CD4-positive, alpha-beta T cell treated with Interleukin-17A for 1 hour (primary cell): ENCODE measurements at places on chromosomes 2 and 18.

- DNase-seq, result no peak
Observed at GRCh38 chr2:46921676-46922448, 6.3 kb upstream of the MCFD2 start.

- no peak for DNase-seq
Observed at GRCh38 chr2:223647258-223647952, 45.2 kb upstream of the SCG2 start.

GRCh38 chr2:178477443-178478129 lies 814 bp downstream of the FKBP7 start:
- no peak for DNase-seq

GRCh38 chr2:10547663-10548376 lies 99.7 kb upstream of the ODC1 start:
- DNase-seq, result no peak

- no peak for DNase-seq
Observed at GRCh38 chr18:40058811-40059570, 1896.0 kb upstream of the PIK3C3 start.

GRCh38 chr2:23449413-23449812 lies 64.4 kb downstream of the KLHL29 start:
- DNase-seq, result no peak

- DNase-seq, result no peak
Observed at GRCh38 chr2:71101656-71102055, 28.4 kb downstream of the MCEE start.

GRCh38 chr2:101524806-101525430 lies 50.0 kb upstream of the RFX8 start:
- DNase-seq, result no peak

DNA sequence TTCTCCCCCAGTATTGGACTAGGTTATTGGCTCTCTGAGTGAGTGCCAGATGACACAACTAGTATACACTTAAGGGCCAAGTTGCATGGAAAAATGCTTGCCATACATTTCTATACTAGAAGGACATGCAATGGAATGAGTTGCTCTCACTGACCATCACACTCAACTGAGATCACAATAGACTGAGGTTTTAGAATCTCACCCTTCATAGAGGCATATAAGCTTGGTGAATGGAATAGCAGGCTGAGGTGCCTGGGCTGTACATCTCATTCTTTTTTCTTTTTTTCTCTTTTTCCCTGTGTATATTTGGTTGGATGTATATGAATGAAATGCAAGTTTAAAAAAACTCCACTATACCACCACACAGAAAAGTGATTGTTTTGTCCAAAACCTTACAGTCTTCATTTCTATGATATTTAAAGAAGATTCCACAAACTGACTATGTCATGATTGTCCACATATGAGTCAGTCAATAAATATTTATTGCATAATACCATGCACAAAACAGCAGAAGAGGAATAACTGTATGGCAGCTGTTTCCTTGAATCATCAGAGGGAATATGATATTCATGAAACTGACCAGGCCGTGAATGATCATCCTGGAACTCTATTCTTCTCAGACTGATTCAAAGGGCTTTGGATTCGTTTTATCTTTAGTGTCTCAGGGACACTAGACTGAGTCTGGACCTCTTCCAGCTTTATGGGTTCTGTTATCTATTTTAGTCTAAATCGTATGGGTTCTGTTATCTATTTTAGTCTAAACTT lies 122.6 kb upstream of the STK17B start:
- DNase-seq, result no peak

DNA sequence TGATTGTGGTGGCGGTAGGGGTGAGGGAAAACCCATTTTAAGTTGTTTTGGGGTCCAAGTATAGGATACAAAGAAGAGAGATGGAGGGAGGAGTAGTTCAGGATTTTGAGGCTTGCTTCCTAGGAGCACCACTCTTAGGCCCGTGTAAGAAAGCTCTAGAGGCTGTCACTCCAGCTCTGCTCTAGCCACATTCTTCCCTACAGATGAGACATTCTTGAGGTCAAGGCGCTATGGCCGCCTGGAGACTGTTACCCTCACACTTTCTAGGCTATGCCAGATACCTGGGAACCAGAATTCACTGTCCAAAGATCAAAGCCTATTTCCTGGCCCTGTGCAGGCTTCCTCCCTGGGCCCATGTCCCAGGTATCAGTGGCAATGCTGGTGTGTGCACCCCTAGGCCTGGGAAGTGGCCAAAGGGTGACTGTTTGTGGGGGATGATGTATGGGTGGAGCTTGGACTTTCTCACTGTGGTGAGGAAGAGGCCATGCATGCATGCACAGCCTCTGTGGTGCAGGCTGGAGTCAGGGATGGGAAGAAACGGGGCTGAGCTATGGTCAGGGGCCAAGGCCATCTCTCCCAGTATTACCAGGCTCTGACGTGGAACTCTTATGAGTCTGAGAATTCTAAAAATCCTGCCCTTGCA lies 7.0 kb upstream of the TTL start:
- no peak for DNase-seq

- no peak for DNase-seq
Observed at GRCh38 chr2:95158441-95158840, 1.2 kb downstream of the ZNF514 start.

DNA sequence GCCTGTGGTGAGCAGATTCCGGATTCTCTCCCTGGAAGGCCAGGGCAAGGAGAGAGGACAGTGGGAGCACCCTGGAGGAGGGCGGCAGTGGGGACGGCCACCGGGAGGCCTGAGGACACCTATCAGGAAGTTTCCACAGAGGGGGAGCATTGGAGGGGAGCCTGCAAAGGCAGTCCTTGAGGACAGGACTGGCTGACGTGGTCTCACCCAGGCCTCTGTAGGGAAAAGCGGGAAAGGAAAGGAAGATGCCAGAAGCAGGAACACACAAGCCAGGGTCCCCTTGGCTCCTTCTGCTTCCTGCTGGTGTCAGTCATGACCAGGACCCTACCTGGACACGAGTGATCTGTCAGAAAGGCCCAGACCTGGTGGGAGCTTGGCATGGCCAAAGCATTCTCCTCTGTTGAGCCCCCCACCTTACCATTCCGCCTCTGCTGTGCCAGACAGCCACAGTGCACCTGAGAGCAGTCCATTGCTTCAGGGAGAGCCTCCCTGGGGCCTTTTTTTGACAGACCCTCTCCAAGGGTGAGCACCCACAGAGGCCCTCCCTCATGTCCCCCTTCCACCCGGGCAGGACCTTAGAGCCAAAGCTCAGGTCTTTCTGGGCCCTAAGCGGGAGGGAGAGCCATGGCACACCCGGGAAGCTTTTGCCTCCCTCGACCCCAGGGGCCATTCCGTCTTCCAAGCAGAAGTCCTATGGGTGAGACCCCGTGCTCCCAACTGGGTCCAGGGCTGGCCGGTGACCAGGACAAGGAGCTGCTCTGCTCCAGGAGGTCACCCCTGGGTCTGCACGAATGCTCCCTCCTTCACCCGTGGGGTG lies 333.1 kb downstream of the DYSF start:
- DNase-seq, result no peak

DNA sequence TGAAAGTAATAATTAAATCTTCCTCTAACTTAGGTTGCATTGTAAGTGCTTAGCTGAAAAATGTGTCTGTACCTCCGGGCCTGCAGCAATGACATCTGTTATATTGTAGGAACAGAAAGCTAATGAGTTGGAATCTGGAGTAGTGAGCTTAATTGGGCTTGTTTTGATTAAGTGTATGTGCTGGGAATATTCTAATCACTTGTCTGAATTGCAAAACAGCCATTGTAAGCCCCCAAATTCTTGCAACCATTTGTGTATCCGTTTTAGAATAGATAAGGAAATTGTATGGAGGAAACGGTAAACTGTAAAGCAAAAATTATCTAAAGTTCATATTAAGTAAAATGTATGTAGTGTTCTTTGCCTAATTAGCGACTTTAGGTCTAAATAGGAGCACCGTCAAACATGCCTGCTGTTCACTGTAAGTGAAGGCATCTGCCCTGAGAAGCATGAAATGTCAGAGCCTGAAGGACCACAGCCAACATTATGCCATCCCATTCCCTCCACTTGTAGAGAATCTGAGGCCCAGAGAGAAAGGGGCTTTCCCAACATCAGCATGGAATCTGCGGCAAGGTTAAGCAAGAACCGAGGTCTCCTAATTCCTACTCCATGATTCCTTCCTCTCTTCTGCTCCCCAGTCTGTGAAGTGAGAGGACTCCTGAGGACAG lies 466.4 kb downstream of the TDRD15 start:
- DNase-seq, result no peak
